ENCODE measurements at places on chromosomes 2 and 18.

DNA sequence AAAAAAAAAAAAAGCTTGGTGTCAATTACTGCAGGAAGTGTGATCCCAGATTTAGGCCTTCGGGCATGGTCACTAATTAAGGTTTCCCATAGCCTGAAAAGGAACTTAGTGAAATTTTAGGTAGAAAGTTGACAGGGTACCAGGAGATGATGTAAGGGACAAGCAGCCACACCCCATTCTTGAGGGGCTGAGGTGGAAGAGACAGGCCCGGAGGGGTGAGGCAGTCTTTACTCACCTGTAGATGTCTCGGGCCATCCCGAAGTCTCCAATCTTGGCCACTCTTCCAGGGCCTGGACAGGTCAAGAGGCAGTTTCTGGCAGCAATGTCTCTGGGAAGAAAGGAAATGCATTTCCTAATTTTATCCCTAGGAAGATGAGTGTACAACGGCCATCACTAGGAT, 94.3 kb downstream of the CLIP4 start:
- DNase-seq = no peak

GRCh38 chr2:42797281-42797680, 4.9 kb upstream of the HAAO start:
- DNase-seq = no peak

DNA sequence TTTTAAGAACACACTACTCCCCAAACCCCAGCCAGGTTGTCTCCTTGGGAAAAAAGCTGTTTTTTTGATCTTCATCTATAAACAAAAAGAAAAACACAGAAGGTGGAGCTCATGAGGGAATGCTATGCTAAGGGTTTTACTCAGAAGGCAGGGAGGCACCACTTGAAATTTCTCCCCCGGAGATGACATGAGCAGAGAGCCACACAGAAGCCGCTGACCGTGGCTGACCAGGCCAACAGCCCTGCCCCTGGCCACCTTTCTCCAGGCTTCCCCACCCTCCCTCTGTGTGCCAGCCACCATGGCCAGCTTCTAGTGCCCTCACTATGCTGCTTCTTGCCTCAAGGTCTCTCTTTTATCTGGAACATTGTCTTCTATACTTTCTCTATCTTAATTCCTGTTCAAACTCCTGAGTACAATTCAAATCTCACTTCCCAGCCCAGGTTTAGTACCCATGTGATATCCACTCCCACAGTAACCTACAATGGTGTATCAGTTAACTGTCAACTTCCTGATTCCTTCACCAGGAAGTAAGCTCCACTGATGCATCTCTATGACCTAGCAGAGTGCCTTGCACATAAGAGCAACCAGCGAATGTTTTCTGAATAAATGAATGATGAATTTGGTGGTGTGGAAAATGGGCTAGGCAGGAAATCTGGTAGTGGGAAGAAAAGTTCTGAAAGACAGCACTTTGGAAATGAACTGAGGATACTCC, 15.3 kb downstream of the LAPTM4A start:
- DNase-seq = no peak

- no peak for DNase-seq
Observed at GRCh38 chr2:73582364-73582763, 59.9 kb downstream of the NAT8 start.
